ENCODE measurements at places on chromosomes 16 and 17. TPM values are rescaled to one million over a fixed set of nuclear protein-coding genes. Genes with fewer than 3 reads are reported as not detected.

The TPSG1 gene
- 18.8 TPM for polyA plus RNA-seq

The MYH10 gene
- 1.6 TPM for polyA plus RNA-seq

The C16orf74 gene
- 5.6 TPM for polyA plus RNA-seq

The DLX3 gene
- polyA plus RNA-seq, result 0.06 TPM

The SMG1 gene
- 9.2 TPM for polyA plus RNA-seq

The CPNE2 gene
- 22.9 TPM for polyA plus RNA-seq

The HAS3 gene
- polyA plus RNA-seq, result 1.1 TPM

The VPS35L gene
- 28.9 TPM for polyA plus RNA-seq

The ARL5C gene
- polyA plus RNA-seq, result not detected

The CCL22 gene
- polyA plus RNA-seq, result 0.16 TPM

The CDK5RAP3 gene
- 194 TPM for polyA plus RNA-seq

The SYCE1L gene
- polyA plus RNA-seq, result 5.8 TPM

- DNase-seq, result no peak
Measured at GRCh38 chr16:72530434-72530833, 358.5 kb upstream of the PMFBP1 start.

DNA sequence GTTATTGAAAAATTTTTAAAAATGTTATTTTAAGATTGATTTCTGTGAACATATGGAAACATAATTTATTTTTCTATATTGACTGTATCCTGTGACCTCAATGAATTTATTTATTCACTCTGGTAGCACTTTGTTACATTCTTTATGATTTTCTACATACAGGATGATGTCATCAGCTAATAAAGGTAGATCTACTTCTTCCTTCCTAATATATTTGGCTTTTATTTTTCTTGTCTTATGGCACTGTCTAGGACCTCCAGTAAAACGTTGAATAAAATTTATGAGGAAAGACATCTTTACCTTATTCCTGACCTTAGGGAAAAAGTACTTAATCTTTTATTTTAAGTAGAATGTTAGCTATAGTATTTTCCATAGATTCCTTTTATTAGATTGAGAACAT, 78.8 kb upstream of the MAF start:
- DNase-seq, result no peak

- no peak for DNase-seq
Measured at GRCh38 chr17:68417317-68417716, 40.0 kb downstream of the WIPI1 start.

DNA sequence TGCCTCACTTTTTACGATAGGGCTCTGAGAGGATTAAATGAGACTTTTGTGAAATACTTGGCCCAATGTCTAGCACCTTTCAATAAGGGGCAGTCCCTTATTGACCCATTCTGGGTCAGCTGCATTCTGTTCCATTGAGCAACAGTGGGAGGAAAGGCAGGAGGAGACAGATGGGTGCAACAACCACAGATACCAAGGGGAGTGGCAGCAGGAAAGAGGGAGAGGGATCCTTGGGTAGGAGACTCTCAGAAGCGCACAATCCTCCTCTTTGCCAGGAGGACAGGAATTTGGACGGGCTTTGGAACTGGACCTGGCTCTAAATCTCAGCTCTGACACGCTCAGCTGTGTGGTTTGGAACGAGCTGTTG, 3.5 kb downstream of the PIPOX start:
- DNase-seq, result no peak

- no peak for DNase-seq
Measured at GRCh38 chr17:50916708-50917417, 50.7 kb upstream of the TOB1 start.

DNA sequence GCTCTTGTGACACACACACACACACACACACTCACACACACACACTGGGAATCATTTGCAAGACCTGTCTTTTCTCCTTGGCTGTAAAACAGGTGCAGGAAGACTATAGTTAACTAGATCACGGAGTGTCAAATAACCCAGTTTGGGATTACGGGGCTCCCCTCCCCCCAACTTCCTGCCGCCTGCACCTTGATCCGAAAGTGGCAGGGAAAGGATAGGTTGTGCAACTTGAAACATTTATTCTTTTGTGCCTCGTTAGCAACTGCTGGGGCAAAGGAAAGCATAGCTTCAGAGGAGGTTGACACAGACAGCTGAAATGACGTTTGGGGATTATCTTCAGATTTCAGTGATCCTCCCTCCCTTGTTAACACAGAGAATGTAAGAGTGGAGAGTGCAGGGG, 149.5 kb downstream of the NTN1 start:
- DNase-seq, result peak; percentile 93

GRCh38 chr17:77445760-77446532, 305.2 kb downstream of the SEC14L1 start:
- peak; percentile 93 for DNase-seq

GRCh38 chr16:88072571-88073001, 121.4 kb downstream of the BANP start:
- no peak for DNase-seq

DNA sequence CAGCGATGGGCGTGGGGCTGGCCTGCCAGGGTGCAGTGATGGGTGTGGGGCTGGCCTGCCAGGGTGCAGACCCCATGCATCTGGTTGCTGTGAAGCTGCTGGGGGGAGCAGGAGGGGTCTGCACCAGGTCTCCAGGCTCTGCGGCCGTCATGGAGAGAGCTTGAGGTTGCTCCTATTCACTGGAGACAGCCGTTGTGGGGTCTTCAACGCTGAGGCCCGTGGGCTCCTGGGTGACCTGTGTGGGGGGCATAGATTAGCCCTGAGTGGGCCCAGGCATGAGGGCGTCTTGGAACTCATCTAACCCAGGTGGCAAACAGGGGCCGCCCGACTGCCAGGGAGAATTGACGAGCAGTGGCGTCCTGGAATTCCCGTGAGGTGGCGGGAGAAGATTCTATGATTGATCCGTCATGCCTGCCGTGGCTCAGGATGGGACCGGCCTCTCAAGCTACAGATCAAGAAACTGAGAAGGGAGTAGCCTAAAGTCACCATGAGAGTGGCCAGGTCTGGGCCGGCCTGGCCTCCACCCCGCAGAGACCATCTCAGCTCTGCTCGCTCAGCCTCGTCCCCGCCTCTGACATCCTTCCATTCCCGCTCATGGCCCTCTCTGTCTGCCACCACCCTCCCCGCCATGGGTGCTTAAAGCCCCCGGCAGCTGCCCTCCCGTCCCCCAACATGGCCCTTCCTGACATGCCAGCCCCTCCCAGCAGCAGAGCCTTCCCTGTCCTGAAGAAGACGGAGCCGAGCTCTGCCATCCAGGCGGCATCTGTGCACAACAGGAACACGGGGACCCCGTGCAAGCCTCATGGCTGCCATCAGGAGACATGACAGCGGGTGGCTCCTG, 50.7 kb upstream of the ACSF3 start:
- no peak for DNase-seq

GRCh38 chr16:17469011-17469740, 1.6 kb downstream of the XYLT1 start:
- peak; percentile 44 for DNase-seq

GRCh38 chr16:82341146-82341669, 171.2 kb upstream of the MPHOSPH6 start:
- DNase-seq, result no peak

- no peak for DNase-seq
Measured at GRCh38 chr16:1785846-1786170, 3.0 kb downstream of the NUBP2 start.

DNA sequence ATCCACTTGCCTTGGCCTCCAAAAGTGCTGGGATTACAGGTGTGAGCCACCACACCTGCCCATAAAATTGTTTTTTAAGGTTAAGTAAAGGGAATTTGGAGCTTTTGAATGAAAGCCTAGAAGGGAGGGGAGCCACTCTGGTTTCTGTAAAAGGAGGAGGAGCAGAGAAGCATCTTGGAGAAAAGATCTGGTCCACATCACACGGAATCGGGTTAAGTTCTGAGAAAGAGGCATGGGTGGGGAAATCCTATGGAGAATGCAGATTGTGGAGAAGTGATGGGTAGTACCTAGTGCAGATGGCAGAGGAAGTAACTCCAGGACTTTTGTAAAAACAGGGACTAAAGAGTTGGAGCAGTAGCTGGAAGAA, 18.3 kb upstream of the CEP112 start:
- DNase-seq, result no peak

GRCh38 chr17:82217530-82218204, 5.0 kb upstream of the CCDC57 start:
- no peak for DNase-seq

DNA sequence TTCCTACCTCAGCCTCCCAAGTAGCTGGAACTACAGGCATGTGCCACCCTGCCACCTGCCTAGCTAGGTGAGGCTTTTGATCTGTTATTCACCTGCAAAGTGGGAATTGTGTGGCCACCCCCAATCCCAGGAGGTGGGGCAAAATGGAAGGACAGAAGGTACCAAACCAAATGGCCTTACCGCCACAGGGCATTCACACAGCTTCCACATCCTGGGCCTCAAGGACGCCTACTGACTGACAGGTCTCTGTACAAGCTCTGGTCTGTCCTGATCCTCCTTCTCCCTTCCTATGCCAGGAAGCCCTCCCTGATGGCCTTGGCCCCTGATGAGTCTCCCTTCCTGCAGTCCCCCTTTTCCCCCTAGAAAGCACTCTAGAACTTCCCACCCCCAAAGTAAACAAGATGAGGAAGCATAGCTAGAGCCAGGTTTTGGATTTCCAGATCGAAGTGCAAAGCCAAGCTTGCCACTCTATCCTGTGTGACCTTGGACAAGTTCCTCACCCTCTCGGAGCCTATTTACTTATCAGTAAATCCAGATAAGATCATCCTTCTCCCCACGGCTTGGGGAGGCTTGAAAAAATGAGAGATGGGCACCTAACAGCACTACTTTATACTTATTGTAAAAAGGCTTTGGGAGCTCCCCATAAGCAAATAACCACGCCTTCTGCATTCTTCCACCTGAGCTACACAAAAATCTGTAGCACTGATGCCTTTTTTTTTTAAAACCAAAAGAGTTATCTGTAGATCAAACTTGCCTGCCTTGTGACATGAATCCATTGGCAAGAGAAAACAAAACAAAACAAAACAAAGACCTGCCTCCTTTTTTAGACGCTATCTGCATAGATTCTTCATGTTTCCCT, 4.5 kb downstream of the PLLP start:
- DNase-seq, result no peak

- DNase-seq, result no peak
Measured at GRCh38 chr17:14123619-14124278, 54.4 kb downstream of the COX10 start.

- no peak for DNase-seq
Measured at GRCh38 chr16:64910356-64910755, 211.5 kb downstream of the CDH11 start.

- DNase-seq, result no peak
Measured at GRCh38 chr16:82046541-82046940, 11.5 kb downstream of the HSD17B2 start.

DNA sequence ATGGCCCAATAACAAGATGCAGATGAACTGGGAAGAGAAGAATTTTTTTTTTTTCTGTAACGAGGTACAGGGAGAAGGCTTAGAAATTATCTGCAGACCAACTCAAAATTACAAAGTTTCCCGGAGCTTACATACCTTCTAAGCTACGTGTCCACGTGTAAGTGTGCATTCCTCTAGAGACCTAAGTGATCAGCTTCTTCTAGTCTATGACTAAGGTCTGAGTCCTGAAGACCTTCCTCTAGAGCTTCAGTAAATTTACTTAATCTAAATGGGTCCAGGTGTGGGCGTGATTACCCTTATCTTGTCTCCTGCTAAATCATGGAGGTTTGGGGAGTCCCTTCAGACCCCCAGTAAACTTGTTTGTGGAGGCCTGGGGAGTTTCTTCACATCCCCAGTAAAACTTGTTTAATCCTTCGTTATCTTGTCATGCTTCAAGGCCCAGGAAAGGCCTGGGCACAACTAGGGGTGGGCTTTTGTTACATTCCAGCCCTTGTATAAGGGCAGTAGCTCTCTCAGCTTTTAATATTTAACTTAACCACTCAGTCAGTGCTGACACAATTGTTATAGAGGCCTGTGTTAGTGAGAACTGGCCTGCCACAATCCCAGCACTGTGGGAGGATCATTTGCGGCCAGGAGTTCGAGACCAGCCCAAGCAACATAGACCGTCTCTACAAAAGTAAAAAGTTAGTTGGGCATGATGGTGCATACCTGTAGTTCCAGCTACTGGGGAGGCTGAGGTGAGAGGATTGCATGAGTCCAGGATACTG, 342.3 kb downstream of the SNX29 start:
- DNase-seq, result no peak

DNA sequence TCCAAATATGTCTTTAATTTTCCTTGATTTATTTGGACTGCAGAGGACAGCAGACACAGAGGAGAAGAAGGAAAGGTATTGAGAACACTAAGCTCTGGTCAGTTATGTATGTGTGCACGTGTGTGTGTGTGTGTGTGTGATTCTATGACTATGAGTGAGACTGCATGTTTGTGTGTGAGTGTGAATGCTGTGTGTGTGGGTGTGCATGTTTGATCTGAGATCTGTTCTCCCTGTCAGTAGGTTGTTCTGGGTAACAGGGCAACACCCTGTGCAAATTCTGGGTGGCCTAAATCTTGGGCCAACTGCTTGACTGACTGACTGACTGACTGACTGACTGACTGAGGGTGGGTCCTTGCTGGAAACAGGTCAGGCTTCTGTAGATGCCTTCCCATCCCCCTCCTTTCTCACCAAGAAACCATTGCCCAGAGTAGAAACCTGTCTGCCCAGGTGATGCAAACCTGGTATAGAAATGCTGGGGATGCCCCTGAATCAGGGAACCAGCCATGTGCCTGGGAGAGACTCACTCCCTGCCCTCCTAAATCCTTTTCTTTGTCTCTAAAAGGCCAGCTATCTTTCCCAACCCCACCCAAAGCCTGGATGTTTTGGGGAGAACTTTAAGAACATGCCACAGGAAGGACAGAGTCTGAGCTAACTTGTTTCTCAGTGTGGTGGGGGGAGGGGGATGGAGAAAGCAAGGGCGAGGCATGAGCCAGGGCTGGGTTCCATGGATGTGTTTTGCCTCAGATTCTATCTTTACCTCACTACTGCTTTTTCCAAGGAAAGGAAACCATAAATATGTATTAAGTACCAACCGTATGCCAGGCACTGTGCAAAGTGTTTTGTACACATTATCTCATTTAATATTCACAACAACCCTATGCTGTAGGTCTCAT, 4.5 kb upstream of the NR1D1 start:
- DNase-seq, result no peak

DNA sequence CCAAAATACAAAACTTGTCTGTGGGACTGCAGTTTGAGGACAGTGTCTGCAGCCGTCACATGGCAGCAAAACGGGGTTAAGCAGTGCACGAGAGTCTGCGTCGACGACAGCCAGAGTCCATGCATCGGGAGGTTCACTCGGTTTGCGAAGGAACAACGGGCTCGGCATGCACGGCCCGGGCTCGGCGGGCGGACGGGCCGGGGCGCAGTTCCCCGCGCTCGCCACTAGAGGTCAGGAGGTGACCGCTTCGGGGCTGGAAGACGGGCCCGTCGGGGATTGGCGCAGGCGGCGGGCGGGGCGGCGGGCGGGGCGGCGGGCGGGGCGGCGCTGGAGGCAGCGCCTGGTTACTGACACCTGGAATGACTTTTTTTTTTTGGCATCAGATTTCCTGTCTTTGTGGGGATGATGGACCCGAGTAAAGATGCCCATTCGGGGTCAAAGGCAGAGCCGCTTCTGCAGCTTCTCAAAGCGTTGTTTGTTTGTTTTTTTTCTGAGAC, 6.5 kb downstream of the SCGB1C2 start:
- DNase-seq, result peak; percentile 74

Measured in small intestine (tissue), 16 donors.